ENCODE measurements at places on chromosomes 11 and 22.

DNA sequence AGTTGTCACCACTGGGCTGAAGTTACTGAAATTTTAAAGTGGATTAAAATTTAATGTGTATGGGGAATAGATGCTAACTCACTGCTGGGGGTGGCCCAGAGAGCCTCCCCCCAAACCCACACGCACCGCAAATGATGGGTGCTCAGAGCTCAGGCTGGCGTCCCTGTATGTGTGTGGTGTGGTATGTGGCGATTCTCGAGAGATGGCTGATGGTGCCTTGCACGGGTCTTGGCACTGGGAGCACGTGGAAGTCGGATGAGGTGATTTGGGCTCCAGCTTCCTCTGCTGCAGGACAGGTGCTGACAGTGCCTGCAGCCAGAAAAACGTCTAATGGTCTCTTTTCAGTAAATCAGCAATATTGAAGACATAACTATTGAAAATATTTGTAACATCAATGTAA, 1473.3 kb downstream of the TBC1D22A start:
- DNase-seq: no peak

DNA sequence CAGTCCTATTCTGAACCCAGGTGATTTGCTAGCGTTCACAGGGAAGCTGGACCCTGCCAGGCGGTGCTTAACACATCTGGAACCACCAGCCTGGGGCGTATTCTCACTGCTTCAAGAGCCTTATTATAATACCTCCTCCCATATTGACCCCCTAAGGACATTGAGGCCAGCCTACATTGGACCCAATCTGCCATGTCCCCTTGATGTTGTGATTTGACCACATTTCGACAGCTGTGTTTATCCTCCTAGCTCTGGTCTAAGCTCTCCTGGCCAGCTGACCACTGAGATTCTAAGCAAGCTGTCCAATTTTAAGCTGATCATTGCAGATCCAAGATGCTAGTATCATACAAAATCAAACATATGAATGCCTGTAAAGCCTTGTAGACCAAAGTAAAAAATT, 148.1 kb upstream of the BLID start:
- no peak for DNase-seq

DNA sequence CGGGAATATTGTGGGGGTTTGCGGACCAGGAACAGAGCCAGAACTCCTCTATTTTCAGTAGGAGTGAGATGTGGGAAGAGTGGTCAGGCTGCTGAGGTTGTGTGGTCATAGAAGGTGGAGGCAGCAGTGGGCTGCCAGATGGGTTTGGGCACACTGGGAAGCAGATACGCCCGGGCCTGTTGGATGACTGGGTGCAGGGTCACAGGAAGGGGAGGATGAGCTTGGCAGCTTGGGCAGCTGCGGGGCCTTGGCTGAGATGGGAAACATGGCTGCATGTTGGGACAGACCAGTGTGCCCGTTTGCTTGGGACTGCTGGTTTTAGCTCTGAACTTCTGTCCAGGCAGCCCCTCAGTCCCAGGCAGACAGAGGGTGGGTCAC, 11.4 kb downstream of the SHANK3 start:
- DNase-seq: no peak

DNA sequence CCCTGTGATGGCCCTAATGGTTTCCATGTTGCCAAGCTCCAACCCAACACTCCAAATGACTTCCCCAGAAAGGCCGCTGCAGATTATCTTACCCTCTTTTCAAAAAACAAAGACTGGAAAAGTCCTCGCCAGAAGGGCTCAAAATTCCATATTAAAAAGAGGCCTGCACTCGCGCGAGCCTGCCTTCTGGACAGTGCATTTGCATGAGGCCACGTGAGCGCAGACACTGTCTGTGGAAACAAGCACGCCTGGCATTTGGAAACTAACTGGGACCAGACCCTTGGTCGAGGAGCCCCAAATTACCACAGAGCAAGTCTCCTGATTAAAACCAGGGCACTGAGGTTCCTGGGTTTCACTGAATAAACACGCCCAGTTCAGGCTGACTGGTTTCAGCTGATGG, 42.9 kb downstream of the ABTB2 start:
- DNase-seq: no peak

DNA sequence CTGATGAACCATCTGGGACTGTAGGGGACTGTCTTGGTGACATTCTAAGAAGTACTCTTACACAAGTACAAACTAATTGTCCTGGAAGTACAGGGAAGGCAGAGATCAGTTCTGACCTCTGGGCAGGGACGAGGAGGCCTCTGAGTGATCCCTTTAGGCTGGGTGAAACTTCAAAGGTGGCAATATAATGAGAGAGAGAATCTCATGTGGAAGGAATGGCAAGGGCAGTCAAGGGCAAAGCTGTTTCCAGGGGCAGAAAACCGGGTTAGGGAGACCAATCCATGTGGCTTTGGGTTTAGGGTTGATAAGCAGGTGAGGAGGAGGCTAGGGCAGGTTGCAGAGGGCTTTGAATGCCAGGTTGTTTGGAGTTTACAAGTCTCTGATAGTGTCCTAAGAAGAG, 21.3 kb upstream of the MYH9 start:
- no peak for DNase-seq

- DNase-seq: no peak
Observed at GRCh38 chr11:41954034-41954433, 494.6 kb upstream of the LRRC4C start.

DNA sequence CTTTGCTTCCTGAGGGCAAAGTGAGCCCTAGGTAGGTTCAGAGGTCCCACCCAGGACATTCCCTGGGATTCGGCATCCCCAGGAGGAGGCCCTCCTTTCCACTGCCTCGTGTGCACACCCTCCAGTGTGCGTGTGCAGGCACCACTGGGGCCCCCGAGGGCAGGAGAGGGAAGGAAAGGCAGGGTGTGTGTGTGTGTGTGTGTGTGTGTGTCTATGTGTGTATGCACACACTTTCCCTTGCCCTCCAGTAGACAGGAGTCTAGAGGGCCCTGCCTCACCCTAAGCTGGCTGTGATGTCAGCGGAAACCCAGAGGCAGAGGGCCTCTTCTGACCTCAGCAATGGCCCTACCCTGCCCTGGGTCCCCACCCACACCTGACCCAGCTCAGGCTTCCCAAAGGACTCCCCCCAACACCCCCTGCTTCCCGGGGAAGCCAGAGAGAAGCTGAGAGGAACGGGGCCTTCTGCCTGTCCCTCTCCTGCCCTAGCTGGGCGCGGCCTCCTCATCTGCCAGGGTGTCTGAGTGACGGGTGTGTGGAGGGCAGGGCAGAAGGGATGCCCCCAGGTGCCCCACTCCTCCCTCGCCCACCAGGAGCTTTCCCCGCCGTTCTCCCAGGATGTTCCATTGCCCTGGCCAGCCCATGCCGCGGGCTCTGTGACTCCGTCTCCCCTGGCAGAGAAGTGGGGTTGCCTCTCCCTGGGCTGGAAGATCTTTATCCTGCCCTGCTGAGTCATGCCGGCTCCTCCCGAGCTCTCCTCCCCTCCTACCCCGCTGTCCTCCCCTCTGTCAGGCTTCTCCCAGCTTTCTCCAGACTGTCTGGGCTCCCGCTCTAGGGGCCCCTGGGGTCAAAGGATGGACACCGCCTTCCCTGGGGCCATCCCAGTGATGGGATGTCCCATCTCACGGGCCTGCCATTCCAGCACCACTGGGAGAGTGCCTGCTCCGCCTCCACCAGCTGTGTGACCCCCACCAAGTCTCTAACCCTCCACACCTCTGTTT, 6.0 kb upstream of the CLCF1 start:
- DNase-seq: peak; percentile 84

GRCh38 chr22:44357966-44358465, 45.3 kb upstream of the SHISAL1 start:
- no peak for DNase-seq

DNA sequence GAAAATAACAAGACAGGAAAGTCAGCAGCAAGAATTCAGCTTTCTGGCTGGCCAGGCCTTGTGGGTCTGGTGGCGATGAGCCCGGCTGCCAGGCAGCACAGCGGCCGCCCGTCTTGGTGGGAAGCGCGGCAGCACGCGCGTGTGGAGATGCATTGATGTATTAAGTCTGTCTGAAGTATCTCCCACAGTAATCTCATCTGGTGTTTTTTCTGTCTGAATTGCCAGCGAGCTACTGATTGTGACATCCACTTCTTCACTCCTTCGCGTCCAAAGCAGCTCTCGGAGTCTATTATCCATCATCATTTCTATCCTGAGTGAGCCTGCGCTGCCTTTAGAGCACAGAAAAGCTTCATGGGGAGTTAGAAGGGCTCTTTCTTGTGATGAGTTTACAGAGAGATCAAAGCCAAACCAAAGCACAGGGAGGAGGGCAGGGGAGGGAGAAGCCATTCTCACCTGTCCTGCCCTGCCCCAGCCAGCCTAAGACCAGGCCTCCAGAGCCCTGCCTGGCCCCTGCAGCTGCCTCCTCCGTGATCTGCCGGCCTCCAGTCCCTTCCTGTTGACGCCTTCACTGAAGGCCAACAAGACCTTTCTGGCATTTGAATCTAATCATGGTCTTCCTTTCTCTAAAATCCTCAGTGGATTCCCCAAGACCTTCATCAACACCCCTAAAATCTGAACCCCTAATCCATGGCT, 1419.0 kb downstream of the TBC1D22A start:
- DNase-seq: no peak

DNA sequence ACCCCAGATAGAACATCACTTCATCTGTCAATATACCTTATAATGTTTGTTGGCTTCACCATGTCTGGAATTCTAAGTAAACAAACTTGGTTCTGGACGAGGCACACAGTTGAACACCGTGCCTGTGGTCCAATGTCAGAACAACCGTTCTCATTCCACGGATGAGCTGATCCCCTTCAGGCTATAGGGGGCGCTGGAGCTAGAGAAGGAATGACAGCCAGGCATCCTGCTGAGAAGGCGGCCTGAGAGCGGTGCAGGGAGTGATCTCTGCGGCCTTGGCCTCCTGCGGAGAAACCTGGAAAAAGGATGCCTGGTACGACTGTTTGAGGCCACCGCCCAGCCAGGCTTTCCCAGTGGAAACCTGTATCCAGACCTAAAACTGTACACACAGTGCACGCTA, 48.7 kb downstream of the FDX1 start:
- DNase-seq: no peak

DNA sequence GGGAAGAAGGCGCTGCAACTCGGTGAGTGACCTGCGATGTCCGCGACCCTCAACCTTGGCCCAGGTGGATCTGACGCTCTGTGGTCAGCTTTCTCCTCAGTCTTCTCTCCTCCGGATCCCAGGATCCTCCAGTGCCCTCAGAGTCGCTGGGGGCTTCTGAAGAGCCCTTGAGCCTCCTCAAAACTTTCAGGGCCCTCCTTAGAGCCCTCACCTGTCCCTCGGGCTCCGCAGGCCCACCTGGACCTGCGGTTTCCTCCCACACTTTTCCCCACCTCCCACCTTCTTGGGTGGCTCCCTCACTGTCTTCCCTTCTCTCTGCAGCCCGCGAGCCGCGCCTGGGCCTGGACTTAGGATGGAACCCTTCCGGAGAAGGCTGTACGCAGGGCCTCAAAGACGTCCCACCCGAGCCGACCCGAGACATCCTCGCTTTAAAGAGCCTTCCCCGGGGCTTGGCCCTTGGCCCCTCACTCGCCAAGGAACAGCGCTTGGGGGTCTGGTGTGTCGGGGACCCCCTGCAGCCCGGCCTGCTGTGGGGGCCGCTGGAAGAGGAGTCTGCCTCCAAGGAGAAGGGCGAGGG, 335 bp downstream of the ZNF408 start:
- DNase-seq: peak; percentile 23

- DNase-seq: no peak
Observed at GRCh38 chr11:44866286-44866685, 84.4 kb downstream of the TP53I11 start.

DNA sequence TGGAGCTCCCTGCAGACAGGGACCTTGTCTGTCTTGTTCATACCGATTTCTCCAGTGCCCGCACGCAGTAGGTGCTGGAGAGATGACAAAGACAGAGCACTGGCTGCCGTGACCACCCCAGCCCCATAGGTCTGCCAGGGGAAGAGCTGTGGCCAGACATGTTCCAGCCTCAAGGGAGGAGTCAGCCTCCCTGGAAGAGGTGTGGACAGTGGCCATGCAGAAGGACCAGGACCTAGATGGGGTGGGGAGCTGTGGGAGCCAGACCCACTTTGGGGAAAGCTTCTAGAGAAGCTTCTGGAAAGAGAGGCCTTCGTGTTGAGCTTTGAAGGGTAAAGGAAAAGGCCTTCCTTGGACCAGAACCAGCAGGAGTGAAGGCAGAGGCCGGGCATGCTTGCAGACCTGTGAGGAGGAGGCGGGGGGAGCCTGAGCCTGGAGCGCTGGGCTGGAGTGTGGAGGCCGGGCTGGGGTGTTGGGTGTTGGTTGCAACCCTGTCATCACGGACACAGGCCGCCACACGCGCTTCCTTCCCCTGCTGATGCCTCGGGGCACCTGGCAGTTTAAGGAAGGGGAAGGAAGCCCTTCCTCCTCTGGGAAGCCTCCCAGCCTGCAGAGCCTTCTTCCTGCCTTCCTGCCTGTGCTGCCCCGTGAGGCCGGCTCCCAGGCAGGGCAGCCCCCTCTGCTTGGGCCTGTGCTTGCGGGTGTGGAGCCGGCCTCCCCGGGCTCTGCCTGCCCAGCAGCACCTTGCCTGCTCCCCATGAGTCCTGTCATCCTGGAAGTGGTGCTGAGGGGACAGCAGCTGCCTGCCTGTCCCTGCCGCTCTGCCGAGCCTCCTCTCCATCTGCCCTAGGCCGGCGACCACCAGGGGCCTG, 12.3 kb downstream of the RELT start:
- DNase-seq: peak; percentile 51

GRCh38 chr11:85748455-85748891, 62.5 kb downstream of the SYTL2 start:
- DNase-seq: no peak

DNA sequence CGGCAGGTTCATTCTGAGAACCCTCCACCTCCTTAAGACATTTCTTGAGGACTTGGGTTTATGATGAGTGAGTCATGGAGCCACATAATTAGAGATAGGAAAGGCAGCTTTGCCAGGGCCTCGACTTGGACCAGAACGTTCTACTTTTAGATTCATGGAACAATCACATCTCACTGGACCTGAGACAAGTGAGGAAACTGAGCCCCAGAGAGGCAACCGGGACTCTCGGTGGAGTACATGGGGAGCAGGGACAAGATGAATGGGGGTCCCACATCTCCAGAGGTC, 59.5 kb downstream of the LINC01488 start:
- no peak for DNase-seq

DNA sequence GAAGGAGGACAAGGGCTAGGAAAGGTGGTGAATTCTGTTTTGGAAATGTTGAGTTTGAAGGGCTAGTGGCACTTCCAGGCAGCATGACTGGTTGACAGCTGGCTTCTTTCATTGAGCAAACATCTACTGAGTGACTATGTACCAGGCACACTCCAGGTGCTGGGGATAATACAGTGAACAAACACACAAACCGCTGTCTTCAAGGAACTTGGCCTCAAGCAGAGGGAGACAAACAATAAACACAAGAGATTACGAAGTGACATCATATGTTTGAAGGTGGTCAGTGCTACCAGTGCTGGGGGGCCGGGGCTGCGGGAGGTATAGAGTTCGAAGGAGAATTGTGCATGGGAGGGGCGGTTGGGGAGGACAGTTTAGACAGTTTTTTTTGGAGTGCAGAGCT, 197.0 kb upstream of the SORL1-AS1 start:
- no peak for DNase-seq

DNA sequence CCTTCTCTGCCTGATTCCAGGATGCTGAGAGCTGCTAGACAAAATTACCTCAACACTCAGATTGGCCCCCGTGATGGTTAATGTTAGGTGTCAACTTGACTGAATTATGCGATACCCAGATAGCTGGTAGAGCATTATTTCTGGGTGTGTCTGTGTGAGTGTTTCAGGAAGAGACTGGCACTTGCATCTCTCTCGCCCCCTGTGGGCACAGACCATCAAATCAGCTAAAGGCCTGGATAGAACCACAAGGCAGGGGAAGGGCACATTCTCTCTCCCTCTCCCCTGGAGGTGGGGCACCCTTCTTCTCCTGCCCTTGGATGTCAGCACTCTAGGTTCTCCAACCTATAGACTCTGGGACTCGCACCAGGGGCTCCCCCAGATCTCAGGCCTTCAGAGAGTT, 79.7 kb downstream of the KIRREL3 start:
- peak; percentile 11 for DNase-seq
